ENCODE measurements at places on chromosomes 3 and 15.

DNA sequence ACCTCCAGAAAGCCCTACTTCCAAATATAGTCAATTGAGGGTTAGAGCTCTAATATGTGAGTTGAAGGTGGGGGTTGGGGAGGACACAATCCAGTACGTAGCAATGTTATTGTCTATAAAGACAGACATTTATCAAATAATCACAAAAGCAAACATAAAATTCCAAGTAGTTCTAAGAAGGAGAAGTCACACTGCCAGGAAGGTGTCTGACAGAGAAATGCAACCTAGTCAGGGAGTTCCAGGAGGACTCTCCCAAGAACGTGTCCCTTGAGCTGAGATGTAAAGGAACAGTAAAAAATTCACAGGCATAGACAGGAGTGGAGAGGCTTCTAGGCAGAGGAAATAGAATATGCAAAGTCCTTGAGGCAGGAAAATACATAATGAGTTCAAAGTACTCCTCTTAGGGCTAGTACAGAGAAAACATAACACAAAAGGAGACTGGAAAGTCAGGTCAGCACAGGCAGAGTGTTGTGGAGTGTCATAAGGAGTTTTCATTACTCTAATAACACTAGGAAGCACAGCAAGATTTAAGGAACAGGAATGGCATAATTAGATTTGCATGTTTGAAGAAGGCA, 277.6 kb upstream of the STT3B start:
- no peak for DNase-seq

GRCh38 chr15:86620157-86620556, 540.5 kb downstream of the AGBL1 start:
- DNase-seq: no peak

DNA sequence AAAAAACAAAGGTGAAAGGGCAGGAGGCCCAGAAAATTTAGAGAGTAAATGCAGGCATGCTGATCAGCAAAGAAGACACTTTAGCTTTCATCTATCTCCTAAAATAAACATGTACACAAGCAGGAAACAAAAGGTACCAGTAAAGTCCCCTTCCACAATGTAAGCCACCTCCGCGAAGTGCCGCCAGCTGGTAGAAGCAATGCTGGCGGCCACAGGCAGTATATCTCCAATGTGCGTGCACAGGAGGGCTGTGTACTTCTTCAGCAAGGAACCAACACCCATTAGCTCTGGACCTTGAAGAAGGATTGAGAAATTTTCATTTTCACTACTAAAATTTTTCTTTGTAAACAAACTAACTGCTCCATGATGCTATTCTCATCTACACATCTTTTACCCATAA, 75.4 kb downstream of the HERC2 start:
- DNase-seq: no peak

DNA sequence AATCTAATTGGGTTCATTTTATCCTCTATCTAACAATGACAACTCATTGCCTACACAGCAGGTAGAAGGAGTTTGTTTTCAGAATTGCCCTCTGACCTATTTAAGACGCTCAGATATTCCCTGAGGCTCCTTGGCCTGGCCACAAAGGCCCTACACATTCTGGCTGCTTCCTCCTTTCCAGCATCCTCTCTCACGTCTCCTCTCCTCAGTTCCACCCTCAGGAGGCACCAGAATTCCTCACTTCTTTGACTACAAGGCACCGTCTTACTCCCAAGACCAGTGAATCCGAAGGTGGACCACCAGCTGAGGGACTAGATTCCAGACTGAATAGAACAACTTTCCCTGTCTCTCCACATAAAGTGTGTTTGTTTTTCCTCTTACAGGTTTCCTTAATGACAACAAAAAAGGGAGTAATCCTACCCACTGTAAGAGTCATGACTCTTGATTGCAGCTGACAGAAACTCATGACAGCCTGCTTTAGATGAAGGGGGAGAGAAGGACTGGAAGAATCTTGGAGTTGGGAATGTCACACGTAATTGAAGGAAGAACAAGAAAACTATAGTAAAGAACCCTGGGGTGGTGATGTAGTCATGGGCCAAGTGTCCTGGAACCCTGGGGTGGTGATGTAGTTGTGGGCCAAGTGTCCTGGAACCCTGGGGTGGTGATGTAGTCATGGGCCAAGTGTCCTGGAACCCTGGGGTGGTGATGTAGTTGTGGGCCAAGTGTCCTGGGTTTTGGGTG, 22.0 kb upstream of the MUC20 start:
- DNase-seq: no peak

DNA sequence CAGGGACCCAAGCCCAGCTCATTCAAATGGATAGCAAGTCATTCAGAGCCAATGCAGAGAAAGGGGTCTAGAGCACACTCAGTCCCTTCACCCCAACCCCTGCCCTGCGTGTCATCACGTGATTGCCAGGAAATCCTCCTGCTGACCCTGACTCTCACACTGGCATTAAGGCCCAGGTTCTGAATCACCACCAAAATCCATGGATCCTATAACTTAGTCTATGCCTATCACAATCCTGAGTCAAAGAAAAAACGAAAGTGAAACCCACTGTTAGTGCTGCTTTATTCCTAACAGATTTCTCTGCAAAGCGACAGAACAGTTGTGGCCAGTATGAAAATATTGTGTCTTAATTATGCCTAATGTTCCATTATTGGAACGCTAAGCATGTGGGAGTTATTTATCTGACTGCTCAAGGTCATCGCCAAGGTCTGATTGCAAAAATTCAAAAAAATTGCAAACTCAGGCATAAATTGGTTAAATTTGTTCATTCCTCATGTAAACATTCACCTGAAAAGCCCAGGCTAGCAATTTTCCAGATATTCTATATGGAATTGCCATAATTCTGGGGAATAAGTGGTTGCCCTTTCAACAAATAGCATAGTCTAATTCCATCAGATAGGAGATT, 108.7 kb upstream of the EIF1B start:
- no peak for DNase-seq

- no peak for DNase-seq
Observed at GRCh38 chr15:63918317-63918672, 84.5 kb upstream of the HERC1 start.

DNA sequence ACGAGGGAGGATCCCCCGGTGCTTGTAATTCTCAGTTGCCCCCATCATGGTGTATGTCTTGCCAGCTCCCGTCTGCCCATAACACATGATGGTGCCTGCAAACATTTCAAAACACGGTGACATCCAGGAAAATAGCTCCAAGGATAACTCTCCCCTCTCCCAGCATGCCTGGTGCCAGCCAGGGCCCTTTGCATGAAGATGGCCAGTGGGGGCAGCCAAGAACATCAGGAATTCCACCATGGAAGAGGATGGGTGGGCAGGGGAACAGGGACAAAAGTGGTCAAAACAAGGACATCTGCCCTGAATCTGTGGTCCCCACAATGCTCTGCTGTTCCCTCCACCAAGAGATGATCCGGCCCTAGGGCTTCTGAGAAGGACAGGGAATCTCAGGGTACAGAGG, 9.0 kb downstream of the KIF9 start:
- DNase-seq: no peak

DNA sequence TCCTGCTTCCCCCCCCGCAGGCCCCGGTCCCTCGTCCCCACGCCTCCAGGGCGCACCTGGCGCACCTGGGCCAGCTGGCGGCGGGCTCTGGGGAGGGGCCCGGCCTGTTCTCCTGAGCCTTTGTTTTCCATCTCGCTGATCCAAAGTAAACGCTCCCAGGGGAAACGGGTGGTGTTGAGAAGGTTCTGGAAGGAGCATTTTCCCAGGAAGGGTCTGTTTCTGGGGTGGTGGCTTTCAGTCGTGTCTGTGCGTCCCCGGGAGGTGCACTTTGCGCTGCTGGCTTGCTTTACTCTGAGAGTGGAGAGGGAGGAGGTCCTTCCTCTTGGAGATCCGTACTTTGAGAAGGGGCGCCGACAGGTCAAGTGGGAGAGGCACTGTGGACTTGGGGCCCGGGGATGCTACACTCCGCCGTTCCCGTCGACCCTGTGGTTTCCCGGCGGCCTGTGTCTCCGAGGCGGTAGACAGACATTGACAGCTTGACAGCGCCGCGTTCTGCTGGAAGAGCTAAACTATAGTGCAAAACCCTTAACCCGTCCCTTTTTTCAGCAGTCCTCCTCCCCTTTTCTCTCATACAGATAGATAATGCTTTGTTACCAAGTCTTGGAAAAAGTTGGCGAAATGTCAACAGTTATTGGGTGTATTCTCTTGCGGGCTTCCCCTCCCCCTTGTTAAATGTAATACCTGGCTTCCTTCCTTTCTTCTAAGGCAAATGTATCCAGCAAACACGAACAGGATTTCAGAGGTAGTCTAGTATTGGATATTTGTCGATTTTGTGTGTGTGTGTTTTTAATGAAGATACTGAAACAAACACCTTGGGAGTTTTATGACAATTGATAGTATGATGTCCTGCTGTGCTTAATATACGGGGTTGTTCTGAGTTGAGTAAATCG, 6.5 kb downstream of the TPM1 start:
- peak; percentile 14 for DNase-seq

GRCh38 chr3:148718982-148719862, 21.5 kb downstream of the AGTR1 start:
- DNase-seq: no peak

DNA sequence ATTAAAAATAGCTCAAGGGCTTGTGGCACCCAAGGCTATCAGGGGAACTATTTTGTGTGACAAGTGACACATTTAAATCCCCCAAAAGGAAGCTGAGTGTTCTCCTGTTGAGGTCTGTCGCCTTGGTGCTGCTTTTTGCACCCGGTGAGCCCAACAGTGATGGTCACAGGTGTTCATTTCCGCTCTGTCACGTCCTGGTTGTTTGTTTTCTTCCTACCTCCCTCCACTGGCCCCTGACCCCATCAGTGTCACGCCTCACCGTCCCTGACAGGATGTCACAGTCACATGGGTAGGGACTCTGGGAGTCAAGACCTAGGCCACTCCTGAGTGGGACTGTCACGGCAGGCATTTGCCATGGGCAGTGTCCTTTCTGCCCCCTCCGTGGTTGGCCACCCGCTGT, 11.2 kb downstream of the SLCO3A1 start:
- DNase-seq: no peak

DNA sequence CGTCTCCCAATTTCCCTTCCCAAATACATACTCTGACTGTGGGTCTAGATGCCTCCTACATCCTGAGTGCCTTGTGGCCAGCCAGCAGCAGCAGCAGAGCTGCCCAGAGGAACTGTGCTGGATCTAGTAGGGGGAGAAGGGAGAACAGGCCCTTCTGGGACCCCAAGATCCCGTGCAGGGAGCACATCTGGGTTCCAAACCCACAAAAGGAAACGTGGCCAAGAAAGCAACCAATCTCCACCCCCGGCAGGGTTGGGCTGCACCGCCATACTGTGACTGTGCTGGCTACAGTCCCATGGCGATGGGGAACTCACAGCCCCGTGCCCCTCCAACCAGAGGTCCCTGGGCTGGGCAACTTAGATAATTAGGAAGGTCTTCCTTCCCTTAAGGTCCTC, 86.3 kb downstream of the PPCDC start:
- no peak for DNase-seq

- DNase-seq: no peak
Observed at GRCh38 chr3:54274607-54275006, 152.3 kb downstream of the CACNA2D3 start.

DNA sequence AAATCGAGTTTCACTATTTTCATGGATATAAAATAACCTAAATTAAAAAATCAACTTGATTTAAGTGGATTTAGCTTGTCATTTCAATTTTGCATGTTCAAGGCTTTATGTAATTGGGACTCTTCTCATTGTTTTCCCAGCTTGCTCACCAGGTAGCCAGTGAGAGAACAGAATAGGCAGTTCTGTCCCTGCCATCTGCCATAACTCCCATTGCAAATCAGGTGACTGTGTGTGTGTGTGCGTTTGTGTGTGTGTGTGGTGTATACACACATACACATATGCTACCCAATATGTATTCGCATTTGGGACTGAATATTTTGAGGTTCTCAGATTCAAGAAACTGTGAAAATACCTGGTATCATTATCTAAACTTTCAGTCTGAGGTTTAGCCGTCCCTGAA, 1069.8 kb downstream of the IGSF11 start:
- no peak for DNase-seq

DNA sequence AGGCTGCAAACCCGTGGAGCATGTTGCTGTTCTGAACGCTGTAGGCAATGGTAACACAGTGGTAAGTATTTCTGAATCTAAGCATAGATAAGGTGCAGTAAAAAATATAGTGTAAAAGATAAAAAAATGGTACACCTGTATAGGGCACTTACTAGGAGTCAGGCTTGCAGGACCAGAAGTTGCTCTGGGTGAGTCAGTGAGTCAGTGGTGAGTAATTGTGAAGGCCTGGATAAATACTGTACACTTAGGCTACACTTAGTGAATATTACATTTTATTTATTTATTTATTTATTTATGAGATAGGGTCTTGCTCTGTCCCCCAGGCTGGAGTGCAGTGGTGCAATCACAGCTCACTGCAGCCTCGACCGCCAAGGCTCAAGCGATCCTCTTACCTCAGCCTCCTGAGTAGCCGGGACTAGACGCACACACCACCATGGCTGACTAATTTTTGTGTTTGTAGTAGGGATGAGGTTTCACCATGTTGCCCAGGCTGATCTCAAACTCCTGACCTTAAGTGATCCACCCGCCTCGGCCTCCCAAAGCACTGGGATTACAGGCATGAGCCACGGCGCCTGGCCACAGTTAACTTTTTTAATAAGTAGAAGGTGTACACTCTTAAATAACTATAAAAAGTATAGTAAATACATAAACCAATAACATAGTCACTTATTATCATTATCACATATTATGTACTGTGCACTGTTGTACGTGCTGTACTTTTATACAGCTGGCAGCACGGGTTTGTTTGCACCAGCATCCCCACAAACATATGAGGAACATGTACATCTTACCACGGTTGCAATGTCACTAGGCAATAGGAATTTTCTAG, 155.1 kb downstream of the IGF1R start:
- DNase-seq: no peak

GRCh38 chr15:40918146-40918798, 10.9 kb upstream of the DLL4 start:
- no peak for DNase-seq

DNA sequence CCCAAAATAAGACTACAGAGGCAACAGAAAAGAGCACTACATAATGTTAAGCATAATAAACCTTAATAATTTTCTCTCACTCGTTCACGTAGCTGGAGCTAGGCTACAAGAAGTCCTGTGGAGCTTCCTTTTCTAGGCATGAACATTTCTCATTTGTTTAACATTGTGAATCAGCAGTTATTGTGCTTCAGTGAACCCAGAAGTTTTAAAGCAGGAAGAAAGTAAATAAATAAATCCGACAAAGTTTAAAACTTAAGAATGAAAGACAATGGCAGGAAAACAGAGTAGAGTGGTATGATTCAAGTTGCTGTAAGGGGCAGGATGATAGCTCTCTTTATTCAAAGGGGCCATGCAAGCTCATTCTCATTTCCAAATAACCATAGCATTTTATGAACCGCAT, 191.8 kb downstream of the LSAMP start:
- no peak for DNase-seq
